GM12892 (cell line): ENCODE measurements at places on chromosomes 6 and 20.

- no peak for DNase-seq
These were observed 497.1 kb upstream of the ARID1B start for GRCh38 chr6:156280065-156280464.

GRCh38 chr6:111717621-111718020 lies 111.9 kb upstream of the TRAF3IP2 start:
- no peak for DNase-seq

- DNase-seq = no peak
These were observed 67.9 kb downstream of the SGK1 start for GRCh38 chr6:134249759-134250602.

GRCh38 chr20:14142171-14142570 lies 146.9 kb downstream of the MACROD2 start:
- no peak for DNase-seq

- DNase-seq = no peak
These were observed 2.6 kb upstream of the CENPW start for GRCh38 chr6:126337323-126337722.

DNA sequence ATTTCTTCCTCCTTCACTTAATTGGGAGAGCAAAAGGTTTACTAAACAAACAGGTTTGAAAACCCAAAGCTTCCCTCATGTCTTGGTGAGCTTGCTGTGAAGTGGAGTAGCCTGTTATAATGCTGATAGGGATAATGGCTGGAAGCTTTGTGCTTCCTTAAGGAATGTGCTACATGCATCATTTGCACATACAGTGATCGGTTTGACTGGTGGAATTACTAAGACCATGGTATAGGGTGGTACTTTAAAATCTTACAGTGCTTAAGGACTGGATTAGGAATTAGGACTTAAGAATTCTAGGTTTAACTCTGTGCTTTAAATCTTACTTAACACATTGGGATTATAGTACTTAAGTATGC lies 75.7 kb downstream of the ARID1B start:
- DNase-seq = no peak

- DNase-seq = no peak
These were observed 38.9 kb downstream of the EYS start for GRCh38 chr6:65667916-65668656.

GRCh38 chr6:50369996-50370395 lies 320.3 kb upstream of the DEFB112 start:
- no peak for DNase-seq

GRCh38 chr20:34676642-34677373 lies at the start of gene PIGU:
Gene PIGU (minus strand): TSS chr20:34677092. CDS start chr20:34677085, 7 bp downstream.
- peak; percentile 91 for DNase-seq

GRCh38 chr20:36217226-36217625 lies 19.1 kb upstream of the AAR2 start:
- no peak for DNase-seq

DNA sequence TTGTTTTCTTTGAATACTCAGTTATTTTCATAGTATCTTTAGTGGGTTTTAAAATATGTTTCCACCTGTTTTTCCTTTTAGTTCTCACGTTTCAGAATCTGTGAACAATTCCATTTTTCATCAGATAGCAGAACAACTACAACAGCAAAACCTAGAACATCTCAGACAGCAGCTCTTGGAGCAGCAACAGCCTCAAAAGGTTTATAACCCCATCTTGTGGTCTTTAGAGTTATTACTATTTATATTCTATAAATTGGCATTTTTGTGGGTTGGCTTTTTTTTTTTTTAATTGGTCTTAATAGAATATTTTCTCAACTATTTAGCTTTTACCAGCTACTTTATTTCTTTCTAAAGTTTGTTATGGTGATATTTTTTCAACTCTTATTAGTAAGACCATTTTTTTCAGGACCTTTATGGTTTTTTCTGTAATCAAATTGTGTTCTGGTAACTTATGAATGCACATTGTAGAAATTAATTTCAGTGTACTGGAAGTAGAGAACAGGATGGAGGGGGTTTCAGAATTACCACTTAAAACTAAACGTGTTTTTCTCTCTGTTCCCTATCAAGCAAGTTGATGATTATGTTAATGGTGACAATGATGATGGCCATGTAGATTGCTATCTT lies 72.2 kb downstream of the SCAF8 start:
- no peak for DNase-seq

GRCh38 chr20:9301129-9302090 lies 213.0 kb upstream of the LAMP5 start:
- no peak for DNase-seq

DNA sequence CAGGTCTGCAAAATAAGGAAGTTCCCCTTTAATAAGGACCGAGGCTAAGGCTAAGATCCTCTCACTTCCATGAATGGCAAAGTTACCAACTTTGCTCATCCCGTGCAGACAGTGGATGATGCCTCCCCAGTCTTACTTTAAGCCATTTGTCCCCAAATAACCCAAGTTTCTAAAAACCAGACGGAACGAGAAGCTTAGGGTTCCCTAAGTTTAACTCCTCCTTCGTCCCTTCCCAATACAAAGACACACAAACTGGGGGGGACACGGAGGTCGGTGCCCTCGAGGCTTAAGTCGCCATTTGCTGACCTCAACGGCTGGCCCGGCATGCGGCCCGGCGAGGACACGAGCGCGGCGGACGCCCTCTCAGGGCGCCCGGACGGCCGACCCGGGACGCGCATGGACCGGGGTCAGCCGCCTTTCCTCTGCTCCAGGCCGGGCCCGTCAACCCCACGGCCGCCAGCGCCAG lies 527 bp downstream of the FBXO30 start:
- no peak for DNase-seq

DNA sequence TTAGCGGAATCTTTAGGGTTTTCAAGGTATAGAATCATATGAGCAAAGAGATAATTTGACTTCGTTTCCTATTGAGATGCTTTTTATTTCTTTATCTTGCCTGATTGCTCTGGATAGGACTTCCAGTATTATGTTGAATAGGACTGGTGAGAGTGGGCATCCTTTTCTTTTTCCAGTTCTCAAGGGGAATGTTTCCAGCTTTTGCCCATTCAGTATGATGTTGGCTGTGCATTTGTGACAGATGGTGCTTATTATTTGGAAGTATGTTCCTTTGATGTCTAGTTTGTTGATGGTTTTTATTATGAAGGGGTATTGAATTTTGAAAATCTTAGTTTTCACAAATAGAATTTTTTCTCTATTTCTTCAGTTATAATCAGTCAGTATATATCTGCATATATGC lies 656.6 kb upstream of the MAP3K7 start:
- no peak for DNase-seq

- no peak for DNase-seq
These were observed 55.1 kb downstream of the ELOVL5 start for GRCh38 chr6:53293691-53294090.

DNA sequence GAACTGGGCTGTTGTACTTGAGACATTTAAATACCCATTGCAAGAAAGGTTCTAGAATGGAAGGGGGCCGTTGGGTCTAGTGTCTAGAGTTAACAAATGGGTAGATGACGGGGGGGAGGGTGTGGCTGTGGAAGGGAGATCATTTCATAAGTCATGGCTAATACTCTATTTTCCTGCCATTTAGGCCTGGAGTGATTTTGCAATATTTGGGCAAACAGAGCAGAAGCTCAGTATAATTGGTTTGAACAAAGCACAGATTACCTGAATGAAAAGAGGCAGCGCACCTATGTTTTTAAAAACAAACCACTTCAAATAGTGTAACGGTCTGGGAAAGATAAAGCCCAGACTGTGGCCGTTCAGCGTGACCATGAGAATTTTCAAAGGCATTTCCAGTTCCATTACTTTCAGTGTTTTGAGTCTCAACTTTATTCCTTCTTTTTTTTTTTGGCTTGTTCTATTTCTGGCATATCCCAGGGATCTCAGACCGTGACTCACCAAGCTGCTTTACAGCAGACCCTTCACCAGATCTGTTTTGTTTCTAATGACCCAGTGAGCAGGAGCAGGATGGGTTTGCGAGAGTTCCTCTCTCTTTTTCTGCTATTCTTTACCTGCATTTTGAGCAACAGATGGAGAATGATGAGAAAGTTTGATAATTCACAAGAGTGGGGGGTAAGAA lies 73.7 kb downstream of the LYRM2 start:
- no peak for DNase-seq

DNA sequence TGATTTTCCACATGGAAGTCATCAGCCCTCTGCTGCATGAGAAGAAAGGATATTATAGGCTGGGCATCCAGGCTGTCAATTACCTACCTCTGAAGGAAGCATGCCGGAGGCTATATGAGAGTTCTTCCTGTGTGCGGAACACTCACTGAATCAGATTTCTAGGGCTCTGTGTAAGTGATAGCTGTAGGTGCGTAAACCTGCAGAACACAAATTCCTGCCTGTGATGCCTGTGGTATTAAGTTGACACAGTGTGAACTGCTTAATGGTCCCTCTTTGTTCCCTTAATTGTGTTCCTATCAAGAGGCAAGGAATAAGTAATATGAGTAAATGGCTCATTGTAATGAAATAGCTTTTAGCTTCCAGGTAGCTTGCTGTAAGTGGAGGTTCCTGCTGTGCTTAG lies 103.3 kb downstream of the ANKS1A start:
- no peak for DNase-seq

DNA sequence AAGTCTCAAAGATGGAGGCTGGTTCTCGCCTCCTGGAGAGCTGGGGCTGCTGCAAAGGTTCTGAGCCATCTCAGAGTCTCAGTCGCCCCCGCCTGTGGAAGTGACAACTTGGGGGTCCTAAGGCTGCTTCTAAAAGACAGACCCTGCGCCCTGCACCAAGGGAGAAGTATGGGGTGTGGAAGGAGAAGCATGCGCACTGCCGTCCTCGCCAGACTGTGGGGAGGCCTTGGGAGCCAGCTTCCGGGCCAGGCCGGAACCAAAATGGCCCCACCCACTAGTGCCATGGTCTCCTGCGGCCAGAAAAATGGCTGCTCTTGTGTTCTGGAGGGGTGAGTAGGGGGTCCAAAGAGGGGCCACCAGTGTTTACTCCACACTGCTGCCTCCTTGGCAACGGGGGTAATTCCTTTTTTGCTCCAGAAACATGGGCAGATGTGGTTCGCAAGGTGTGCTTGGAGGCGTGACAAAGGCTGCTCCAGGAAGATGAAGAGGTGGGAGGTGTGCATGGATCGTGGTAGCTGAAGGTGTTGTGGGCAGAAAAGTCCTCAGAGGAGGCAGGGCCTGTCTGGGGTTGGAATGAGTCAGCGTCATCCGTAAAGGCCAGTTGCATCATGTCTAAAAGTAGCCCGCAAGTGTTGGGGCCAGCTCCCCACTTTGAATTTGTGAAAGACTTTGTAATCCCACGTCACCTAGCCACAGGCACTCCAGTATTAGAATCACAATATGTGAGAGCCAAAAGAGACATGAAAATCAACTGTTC lies 329.8 kb upstream of the SOX4 start:
- peak; percentile 46 for DNase-seq

DNA sequence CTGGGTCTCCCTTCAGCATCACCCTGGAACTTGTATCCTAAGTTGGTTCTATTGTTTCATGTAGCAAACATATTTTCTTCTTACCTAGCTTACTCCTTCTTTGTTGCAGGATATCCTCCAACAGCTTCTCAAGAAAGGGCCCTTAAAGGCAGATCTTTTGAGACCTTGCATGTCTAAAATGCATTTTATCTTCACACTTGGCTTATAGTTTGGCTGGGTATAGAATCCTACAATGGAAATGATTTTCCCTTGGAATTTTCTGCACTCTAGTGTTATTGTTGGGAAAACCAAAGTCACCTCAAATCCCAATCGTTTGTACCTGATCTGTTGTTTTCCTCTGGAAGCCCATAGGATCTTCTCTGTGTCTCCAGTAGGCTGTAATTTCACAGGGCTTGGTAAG lies 12.1 kb upstream of the TGM6 start:
- no peak for DNase-seq

DNA sequence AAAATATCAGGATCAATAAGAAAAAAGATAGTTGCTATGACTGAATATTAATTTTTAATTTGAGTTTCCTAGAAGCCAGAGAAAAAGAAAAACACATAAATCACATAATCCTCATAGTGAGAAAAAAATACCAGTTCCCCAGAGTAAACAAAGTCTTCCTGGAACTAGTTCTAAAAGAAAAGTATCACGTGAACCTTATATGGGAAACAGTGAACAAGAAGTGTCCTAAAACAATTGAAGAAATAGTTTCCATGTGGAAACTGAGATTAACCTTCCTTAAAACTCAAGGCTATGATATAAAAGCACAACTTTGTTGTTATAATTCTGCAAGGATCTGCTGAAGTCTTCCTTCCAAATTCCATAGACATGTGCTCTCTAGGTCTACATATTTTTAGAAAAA lies 50.6 kb downstream of the RCAN2 start:
- DNase-seq = no peak

DNA sequence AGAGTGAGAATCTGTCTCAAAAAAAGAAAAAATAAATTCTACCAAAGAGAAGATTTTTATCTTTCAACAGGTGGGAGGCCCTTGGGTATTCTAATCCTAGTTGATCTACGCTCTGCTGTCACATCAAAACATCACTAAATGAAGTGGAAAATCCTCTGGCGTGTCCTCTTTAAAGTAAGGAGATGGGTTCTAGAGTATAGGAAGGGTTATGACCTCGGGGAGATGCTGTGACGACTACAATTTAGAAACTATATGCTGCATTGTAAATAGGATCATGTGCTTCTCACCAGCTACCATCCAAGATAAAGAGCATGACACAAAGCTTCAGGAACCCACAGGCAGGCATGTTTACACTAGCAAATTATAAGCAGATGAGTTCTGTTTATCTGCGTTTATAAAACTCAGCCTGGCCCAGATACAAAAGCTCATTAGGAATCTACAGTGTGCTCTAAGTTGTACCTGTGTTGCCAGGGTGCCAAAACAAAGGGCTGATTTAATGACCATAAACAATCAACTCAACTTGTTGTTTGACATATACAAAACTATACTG lies 197.1 kb upstream of the PLN start:
- DNase-seq = no peak

DNA sequence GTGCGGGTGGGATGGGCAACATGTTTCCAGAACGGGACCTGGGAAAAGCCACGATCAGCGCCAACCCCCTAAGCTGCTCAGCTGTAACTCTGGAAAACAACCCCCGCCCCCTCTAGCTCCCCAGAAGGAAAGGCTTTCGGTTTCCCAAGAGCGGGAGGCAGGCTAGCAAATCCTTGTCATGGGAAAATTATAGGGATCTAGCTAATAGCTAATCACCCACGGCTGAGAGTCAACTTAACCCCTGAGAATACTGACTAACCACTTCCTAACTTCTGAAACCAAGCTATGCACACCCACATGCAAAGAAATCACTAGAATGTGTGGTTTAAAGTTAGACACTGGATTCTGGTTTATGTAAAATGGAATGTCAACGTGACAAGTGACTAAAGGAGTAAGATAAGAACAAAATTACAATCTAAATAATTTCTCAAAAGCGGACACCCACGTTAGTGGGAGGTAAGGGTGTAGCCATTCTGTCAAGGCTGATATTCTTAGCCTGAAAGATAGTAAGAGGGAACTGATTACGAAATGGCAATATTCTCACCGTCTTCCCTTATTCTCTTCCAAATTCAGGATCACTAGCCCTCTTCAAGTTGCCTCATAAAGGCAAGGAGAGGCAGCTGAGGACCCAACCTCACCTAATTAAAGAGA lies 20.1 kb downstream of the JAG1 start:
- no peak for DNase-seq
